Pancreas (tissue), 10 donors: ENCODE measurements at places on chromosomes 4 and X. TPM values are rescaled to one million over a fixed set of nuclear protein-coding genes. Genes with fewer than 3 reads are reported as not detected.
A peak's percentile ranks its signal among the peaks of the same experiment; 100 is the strongest.

FRMPD3 gene
- 0.05 TPM for total RNA-seq

DNA sequence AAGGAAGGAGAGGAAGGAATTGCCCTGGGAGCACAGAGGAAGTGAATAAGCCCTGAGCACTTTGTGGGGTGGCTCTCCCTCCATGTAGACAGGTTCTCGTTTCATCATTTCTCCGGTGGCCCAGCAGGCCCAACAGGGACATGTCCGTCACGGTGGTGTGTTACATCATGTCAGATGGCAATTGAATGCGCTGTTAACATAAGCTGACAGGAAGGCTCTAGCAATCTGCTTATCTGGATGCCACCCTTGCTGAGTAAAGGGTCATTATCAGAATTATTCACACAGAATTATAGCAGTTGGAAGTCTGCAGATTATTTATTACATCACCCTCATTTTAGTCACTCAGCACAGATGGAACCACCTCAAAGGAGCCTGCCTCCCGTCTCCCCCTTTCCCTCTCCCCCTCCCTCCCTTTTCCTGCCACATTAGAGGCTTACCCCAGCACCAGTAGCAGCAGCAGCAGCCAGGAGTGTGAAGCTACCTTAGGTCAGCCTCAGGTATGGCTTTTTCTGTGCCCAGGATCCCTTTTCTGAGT is 124.3 kb upstream of the TRIM2 start:
- no peak for DNase-seq

DNA sequence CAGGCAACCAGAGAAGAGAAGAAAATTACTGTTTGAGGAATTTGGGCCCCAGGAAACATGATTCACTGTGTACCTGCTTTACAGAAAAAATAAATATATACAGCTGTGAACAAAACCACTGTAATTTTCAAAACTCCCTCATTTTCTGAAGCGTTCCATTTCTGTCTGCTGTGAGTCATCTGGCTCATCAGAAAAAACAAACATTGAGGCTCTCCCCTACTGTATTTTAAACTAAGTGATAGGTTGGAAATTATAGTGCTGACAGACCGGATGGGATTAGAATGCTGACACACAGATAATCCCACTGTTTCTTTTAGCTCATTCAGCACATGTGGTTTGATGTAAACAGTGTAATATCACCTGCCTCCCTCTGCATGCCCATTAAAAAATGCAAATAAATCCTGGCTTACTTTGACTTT is 847.0 kb downstream of the TRIML1 start:
- DNase-seq: no peak

GRCh38 chrX:26008691-26009090 is 129.5 kb upstream of the MAGEB18 start:
- DNase-seq: no peak

ATP1B4 gene
- total RNA-seq: not detected

GRCh38 chrX:16210061-16210460 is 42.8 kb downstream of the MAGEB17 start:
- no peak for DNase-seq

PRDM8 gene
- total RNA-seq: 0.14 TPM

GNRHR gene
- total RNA-seq: not detected

- DNase-seq: no peak
Observed at GRCh38 chr4:24557026-24558025, 27.0 kb downstream of the DHX15 start.

DNA sequence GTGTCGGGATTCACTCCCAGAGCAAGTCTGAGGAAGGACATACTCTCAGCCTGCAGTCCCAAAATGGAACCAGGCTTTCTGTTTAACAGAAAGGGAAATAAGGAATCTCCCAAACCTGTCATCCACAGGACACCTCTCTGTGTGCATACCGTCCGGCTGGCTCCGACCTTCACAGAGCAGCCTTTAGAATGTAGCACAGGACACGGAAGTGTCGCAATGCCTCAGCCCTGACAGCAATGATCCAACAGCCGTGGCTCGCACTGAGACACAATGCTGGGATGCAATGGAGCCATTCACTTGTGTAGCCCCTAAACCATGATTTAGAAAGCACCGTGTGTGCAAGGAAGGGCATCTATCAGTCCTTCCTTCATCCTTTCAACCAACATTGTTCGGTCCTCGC is 15.5 kb upstream of the HELT start:
- peak; percentile 30 for DNase-seq

DNA sequence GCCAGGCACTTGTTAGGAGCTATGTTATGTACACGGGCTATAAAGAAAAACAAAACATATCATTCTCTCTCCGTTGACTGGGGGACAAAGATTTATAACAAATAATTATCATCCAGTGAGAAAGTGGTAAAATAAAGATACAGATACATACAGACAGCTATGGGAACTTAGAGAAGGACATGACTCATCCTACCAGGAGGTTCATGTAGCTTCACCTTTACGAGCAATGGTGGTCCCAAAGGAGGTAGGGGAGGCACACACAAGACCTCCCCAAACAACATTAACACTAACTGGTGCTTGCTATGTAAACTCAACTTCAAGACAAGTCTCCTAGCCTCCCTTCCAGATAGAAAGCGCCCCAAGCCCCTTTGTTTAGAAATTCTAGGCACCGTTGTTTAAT is 8.9 kb downstream of the AMBN start:
- DNase-seq: no peak

DNA sequence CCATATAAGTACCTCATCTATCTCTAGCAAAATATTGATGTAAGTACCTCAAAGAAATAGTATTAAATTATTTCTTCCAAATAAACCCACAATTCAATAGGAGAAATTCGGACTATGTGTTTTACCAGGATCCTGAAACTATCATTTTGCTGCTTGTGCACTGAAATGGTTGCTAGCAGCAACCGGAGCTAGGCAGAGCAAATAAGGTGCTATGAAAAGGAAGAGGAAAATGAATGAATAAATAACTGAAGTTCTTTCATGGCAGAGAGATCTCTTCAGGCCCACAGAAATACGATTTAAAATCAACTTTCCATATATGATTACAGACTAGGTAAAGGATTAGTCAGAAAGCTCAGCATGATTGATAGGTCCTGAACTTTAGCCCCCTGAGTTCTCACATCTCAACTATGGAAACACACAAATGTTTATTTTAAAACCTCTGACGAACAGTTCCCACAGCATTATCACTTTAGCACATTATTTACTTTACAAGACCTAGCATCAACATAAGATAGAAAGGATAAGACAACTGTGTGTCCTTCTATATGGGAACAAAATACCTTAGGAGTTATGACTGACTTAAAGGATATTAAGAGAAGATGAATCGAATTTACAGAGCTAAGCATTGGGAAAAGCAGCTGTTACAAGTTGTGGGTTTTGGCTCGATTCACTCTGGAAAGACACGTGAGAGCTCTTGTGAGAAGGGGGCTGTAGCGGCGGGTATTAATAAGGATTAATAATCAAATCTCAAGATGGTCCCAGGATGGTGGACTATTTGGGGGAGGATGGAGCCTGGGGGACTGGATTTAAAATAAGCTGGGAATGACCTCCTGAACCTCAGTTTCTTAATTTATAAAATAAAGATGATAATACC is 104.3 kb downstream of the CORIN start:
- no peak for DNase-seq

- no peak for DNase-seq
Observed at GRCh38 chr4:111323916-111324315, 701.0 kb upstream of the PITX2 start.

CXCR3 gene
- total RNA-seq: not detected

DNA sequence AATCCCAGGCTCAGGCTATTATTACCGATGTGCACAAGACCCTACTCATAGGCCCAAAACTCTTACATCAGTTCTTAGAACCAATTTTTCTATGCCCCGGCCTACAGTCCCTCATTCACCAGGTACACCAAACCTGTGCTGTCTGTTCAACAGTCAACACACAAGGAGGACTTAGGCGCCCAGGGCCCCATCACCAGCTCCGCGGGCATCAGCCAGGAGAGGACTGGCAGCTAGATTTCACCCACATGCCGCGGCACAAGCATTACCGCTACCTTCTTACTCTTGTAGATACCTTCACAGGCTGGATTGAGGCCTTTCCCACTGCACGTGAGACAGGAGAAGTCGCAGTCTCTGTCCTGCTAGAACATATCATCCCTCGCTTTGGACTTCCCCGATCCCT is 962.5 kb downstream of the RPA4 start:
- DNase-seq: no peak

GRCh38 chr4:2842687-2843262 is 869 bp upstream of the ADD1 start:
- no peak for DNase-seq

DNA sequence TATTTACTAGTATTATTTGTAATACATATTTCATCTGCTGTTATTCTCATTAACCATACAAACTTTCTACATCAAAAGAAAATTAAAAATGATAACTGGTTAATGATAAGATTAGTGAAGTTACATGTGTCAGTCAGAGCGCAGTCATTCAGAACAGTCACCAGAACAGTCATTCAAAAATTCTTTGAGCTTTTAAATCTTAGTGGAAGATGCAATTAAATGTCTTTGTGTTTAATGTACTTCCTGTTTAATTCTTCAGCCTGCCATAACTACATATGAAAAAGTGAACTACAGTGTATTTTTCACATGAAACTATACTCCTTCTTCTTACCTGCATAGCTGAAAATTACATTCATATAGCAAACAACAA is 179.7 kb upstream of the NDST4 start:
- no peak for DNase-seq

DNA sequence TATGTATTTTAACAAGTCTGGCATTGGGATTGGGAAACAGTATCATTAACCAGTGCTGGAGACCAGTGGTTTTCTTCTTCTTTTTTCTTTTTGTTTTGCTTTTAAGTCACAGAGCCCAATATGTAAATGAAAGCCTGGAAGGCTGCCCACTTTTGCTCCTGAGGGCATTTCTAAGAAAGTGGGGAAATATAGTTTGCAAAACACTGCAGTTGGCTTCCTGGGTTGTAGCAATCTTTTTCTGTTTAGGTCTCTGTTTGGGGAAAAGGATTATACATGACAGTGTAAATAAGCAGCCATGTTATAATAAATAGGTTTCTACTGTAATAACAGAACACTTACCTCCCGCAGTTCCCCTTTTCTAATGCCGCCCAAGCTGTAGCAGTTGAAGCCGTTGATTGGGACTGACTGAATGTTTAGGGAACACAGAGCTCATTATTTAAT is 105.5 kb downstream of the TMEM164 start:
- DNase-seq: no peak

DNA sequence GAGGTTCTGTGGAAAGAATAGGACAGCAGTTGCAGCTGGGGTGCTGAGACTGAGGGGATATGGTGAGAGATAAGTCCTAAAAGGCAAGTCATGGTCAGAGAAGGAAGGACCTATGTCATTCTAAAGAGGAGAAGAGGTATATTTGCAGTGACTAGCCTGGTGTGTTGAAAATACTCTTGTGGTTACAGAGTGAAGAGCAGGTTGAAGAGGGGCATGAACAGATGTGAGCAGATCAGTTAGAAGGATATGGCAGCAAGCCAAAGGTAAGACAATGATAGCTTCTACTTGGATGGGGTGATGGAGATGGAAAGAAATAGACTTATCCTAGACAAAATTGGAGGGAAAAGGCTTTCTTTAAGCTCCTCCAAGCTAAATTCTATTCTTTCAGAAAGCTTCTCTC is 469.8 kb upstream of the CPEB2 start:
- DNase-seq: no peak

- DNase-seq: no peak
Observed at GRCh38 chr4:163768014-163768413, 273.5 kb downstream of the TMA16 start.

ZNF711 gene
- total RNA-seq: 2.0 TPM

- no peak for DNase-seq
Observed at GRCh38 chr4:43693876-43694275, 754.7 kb downstream of the KCTD8 start.

GRCh38 chrX:46904626-46905025 is 7.6 kb upstream of the JADE3 start:
- no peak for DNase-seq

DNA sequence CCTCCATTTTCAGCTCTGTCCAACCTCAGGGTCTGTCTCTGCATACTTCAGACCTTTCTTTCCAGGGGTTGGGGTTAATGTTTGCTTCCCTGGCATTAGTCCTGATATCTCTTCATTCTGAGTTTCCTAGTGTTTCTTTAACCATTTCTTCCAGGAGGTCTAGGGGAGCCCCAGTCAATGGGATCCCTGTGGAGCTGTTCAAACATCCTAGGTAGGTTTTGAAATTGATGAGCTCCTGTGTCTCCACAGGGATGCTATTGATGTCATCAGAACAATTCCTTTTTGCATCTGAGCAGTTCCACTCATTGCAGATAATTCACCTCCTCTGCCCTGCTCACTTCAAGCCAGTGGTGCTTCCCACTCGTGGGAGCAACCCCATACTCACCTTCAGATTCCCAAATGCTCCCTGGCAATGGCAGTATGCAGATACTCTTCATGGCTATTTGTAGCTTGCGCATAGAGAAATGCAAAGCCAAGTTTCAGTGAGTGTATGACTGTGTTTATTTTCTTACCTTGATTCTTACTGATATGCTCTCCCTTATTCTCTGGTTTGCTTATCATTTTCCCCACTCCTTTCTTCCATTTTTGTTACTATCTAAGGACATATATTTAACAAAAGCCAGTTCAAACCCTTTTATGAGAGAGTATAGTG is 33.7 kb upstream of the LIMCH1 start:
- no peak for DNase-seq

PFKFB1 gene
- total RNA-seq: 0.22 TPM

DNA sequence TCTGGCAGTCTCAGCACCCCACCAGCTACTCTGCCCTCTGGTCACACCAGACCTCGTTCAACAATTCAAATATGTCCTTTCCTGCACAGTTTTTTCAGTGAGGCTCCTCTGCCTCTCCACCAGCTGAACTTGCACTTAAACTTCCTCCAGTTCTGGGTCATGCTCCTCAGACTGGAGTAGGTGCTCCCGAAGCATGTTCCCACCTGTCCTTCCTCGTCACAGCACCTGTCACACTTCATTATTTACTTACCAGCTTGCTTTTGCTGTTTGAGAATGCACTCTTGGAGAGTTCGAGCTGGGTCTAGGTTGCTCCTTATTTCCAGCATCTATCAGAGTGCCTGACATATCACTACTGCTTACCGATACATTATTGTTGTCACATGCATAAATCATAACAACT is 144.8 kb upstream of the TTC29 start:
- no peak for DNase-seq

- DNase-seq: no peak
Observed at GRCh38 chrX:100424012-100424411, 13.9 kb upstream of the PCDH19 start.

- DNase-seq: no peak
Observed at GRCh38 chr4:155914782-155915181, 11.3 kb downstream of the TDO2 start.

CFAP47 gene
- total RNA-seq: not detected

TRIM75 gene
- total RNA-seq: not detected

CT45A3 gene
- total RNA-seq: not detected

GRCh38 chrX:9329056-9329455 is 135.8 kb upstream of the TBL1X start:
- no peak for DNase-seq
